Foreskin fibroblast (primary cell): ENCODE measurements at places on chromosomes 1 and 21.

GRCh38 chr1:156069490-156070455, 8.8 kb downstream of the RAB25 start:
- no peak for DNase-seq

- DNase-seq, result no peak
Observed at GRCh38 chr1:246491551-246492053, 15.5 kb downstream of the SMYD3 start.

DNA sequence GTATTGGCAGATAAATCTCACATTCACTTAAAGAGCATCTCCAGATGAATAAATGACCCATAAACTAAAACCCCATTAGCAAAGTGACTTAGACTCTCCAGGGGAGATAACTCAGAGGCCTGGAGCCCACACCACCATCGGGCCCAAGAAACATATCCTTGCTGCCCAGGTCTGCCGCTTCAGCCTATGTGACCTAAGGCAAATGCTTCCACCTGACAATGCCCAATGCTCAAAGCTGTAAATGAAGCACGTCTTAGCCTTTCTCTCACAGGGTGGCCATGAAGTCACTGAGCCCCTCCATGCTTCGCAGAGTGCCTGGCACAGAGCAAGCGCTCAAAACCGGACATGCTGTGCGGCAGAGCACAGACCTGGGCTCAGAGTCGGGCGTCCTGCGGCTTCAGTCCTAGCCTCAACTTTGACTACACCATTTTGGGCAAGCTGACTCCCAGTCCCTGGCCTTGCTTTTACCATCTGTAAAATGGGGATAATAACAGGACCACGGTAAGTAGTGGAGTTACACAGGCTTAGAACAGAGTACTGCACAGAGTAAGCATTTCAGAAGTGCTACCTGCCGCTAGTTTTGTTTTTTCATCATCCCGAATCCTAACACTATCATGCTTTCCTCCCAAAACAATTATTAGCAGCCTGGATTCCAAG, 23.7 kb downstream of the NOL9 start:
- no peak for DNase-seq

- no peak for DNase-seq
Observed at GRCh38 chr1:3672231-3672970, 20.1 kb downstream of the TP73 start.

- no peak for DNase-seq
Observed at GRCh38 chr1:236332092-236332758, 50.5 kb upstream of the ERO1B start.

DNA sequence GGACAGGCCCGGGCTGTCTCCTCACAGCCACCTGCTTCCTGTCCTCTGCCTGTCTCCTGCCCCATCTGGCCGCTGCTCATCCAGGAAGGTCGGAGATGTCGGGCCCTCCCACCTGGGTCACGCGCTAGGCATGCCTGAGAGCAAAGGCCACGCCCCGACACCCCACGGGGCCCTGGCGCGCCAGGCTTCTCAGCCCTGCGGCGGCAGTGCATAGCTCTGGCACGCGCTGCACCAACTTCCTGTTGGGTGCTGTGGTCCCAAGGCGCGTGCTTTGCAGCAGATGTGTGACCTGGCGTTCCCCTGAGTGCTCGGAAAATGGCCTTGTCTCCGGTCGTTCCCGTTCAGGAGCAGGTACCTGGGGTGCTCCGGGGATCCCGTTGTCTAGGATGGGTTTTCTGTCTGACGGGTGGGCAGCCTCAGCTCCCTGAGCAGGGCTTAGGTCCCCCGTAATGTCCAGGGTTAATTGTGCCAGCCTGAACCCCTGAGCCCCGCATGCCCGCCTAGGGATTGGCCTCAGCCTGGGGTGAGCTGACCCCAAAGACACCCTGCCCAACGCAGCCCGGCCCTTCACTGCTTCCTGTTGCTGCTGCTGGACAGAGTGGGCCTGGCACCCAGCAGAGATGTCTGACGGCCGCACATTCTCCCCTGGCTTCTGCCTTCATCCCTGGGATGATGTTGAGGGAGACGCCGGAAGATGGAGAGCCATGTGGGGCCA, 19.4 kb upstream of the KCNAB2 start:
- DNase-seq, result peak; percentile 44

DNA sequence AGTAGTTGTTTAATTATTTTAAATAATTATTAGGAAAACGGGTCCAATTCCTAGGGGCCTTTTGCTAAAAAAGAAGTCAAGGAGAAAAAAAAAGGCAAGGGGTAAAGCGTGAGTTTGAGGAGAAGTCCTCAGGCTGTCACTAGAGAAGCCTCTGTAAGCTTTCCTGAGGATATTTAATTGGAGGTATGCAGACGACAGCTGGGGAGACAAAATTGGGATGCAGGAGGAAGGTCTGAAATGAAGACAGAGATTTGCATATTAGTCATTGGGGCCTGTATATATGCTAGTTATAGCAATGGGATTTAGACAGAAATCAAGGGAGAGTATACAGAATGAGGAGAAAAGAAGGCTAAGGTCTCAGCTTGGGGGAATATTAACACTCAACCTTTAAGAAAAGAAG, 8.6 kb downstream of the ATP6V1G3 start:
- DNase-seq, result no peak

DNA sequence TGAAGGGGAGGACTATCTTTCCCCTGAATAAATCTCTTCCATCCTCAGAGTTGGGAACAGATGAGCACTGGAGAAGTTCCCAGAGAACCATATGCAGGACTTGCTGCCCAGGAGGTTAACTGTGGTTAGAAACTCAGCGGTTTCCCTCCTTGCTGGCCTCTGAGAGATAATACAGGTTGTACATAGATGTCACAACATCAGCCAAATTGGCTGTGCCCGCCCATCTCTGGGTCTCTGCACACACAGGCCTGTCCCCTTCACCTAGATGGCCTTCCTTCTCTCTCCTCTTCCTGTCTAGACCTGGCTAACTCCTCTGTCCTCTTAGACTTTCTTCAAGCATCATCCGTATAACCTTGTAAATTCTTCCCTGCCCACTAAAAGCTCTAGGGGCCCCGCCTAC, 5.7 kb downstream of the RGS5 start:
- no peak for DNase-seq

- DNase-seq, result no peak
Observed at GRCh38 chr1:68158837-68159236, 73.5 kb downstream of the WLS start.

DNA sequence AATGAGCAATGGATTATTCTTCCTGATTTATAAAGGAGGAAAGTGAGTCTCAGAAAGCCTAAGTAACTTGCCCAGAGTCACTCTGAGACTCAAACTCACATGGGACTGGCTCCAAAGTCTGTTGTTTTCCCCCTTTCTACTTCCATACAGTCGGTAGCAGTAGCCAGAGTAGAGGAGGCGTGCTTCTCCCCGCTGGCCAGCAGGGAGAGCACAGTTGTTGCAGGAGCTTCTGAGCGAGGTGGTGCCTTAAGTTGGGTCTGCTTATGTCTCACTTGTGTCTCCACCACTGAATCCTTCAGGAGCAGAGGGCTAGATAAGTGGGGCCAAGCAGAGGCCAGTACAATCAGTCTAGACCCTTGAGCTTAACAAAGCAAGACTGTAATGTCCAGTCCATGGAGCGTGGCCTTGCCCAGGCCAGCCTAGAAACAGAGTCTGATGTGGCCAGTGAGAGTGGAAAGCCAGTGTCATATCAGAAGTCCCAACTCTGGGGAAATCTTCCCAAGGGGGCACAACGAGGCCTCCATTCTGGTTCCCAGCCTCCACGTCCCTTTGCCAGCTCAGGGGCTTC, 181.9 kb downstream of the ZSCAN20 start:
- DNase-seq, result no peak

DNA sequence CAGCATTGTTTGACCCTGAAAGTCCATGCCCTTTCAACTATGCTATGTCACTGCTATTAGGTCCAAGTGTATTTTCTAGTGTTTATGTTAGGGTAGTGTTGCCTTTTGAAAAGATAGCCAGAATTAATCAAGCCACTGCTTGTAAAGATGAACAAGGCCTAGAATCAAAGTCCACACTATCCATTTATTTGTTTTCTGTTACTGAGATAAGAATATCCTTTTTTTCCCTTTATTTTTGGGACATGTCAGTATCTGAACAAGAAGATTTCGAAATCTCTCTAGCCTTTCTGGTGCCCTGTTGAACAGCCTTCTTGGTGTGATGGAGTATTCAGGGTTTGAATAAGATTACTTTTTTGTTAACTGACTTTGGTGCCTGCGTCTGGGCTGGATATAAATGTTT, 16.7 kb downstream of the UBAP2L start:
- DNase-seq, result no peak

- DNase-seq, result no peak
Observed at GRCh38 chr1:185239861-185240260, 77.2 kb downstream of the IVNS1ABP start.

- DNase-seq, result no peak
Observed at GRCh38 chr1:187570166-187570565, 741.4 kb downstream of the PLA2G4A start.

DNA sequence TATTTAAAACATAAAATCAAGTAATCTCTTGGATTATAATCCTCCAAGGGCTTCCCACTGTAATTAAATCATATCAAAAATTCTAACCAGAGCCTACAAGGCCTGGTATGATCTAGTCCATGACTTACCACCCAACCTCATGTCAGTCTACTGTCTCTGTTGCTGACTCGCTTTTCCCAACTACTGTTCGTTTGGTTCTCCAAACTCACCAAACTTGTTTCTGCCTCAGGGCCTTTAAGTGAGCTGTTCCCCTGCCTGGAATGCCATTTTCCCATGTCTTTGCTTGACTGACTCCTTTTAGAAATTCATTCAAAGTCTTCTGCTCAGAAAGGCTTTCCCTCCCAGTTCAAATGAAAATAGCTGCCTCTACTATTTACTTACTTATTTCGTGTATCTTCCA, 95.9 kb downstream of the ZC3H11B start:
- no peak for DNase-seq

GRCh38 chr1:8796812-8797211, 20.6 kb downstream of the RERE start:
- DNase-seq, result no peak

DNA sequence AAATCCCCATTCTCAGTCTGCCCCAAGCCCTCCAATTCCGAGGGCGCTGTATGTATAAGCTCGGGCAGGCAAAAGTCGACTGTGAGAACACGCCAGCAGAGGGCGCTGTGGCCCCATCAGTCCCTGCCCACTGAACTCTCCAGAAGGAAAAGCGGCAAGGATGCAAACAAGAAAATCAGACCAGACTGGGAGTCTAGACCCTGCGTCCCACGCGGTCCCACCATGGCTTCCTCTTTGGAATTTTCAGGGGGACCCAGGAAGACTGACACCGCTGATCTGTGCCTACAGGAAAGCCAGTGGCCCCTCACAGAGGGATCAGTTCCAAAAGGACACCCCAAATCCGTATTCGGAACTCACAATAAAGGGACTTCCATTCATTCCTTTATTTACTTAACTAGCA, 19.5 kb downstream of the TEX35 start:
- DNase-seq, result peak; percentile 65

GRCh38 chr1:236687273-236687672, 974 bp downstream of the ACTN2 start:
- no peak for DNase-seq

DNA sequence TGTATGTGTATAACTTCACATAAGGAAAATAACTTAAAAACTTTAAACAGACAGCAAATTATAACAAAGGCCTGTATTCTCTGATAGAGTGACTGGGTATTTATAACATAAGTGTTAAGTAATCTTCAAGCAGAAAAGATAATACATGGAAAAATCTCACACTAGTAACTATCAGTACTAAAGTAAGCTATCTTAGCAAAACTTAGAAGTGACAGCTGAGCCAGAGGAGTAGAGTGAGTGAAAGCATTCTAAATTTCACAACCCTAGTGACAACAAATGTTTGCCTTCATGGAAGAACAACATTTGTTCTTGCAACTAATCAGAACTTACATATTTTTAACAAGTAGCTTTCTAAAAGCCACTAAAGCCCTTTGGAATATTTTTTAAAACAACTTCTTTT, 74.5 kb upstream of the B3GALT2 start:
- DNase-seq, result no peak
